ENCODE measurements at places on chromosomes 12 and 14. TPM values are rescaled to one million over a fixed set of nuclear protein-coding genes. Genes with fewer than 3 reads are reported as not detected.

Gene RNASE3
- total RNA-seq, result not detected

Gene C12orf50
- 0.12 TPM for total RNA-seq

Gene KRT77
- not detected for total RNA-seq

Gene FBLN5
- not detected for total RNA-seq

Gene FAM222A
- 0.73 TPM for total RNA-seq

- peaks cover 13% of the 10 kb centered on the region for H3K4me1 ChIP-seq
- peaks cover 22% of the 10 kb centered on the region for H3K36me3 ChIP-seq
- peak overlapping the region; percentile 74 for H3K27ac ChIP-seq
- peaks cover 7% of the 10 kb centered on the region for H3K27me3 ChIP-seq
These were observed 604 bp downstream of the HCFC2 start for GRCh38 chr12:104064842-104065427.

DNA sequence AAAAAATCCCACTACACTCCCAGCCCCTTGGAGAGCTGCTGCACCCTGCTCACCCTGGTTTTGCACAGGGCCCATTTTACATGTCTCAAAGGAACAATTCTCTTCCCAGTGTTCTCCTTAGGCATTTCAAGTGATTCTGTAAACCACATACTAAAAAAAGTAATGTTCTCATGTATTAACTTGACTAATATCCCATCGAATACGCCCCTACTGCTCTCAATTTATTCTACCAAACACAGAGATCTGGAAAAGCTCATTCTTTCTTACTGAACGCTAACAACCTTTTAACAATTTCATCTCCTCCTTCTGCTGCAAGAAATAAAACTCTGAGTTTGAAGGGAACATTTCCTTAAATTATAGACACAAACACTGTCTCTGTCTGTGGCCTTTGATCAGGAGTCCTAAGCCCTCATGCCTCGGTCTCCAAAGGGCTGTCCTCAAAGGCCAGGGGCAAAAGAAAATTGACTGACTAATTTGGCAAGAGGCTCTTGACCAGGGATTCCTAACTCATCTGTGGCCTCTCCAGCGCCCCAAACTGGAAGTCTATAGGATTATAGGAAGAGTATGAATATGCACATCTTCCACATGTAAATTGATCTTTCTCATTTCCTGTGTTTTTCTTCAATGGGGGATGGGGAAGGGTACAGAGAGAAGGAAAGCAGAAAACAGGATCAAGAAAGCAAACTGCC, 17.1 kb upstream of the TSPAN11 start:
- H3K27me3 ChIP-seq, result no peaks in the 10 kb centered on the region
- no peak for DNase-seq
- no peaks in the 10 kb centered on the region for H3K36me3 ChIP-seq
- no peaks in the 10 kb centered on the region for H3K4me1 ChIP-seq
- H3K27ac ChIP-seq, result no peak overlapping the region

- peak overlapping the region; percentile 93 for H3K27ac ChIP-seq
- H3K4me1 ChIP-seq, result peaks cover 82% of the 10 kb centered on the region
- DNase-seq, result no peak
- peaks cover 31% of the 10 kb centered on the region for H3K36me3 ChIP-seq
These were observed 1.4 kb downstream of the SYNE3 start for GRCh38 chr14:95515080-95515489.

- peaks cover 11% of the 10 kb centered on the region for H3K36me3 ChIP-seq
- no peak overlapping the region for H3K4me3 ChIP-seq
- no peaks in the 10 kb centered on the region for H3K27me3 ChIP-seq
These were observed 286.9 kb downstream of the ERC1 start for GRCh38 chr12:1277905-1278304.

- no peak for DNase-seq
- no peak overlapping the region for H3K27ac ChIP-seq
- H3K27me3 ChIP-seq, result no peaks in the 10 kb centered on the region
- no peak overlapping the region for H3K4me3 ChIP-seq
These were observed 300.0 kb downstream of the AEBP2 start for GRCh38 chr12:19739195-19739776.

- DNase-seq, result no peak
- H3K27ac ChIP-seq, result no peak overlapping the region
- no peak overlapping the region for H3K4me3 ChIP-seq
- H3K27me3 ChIP-seq, result peaks cover 6% of the 10 kb centered on the region
- peaks cover 38% of the 10 kb centered on the region for H3K4me1 ChIP-seq
These were observed 14.3 kb downstream of the EXOC3L4 start for GRCh38 chr14:103108749-103109207.

DNA sequence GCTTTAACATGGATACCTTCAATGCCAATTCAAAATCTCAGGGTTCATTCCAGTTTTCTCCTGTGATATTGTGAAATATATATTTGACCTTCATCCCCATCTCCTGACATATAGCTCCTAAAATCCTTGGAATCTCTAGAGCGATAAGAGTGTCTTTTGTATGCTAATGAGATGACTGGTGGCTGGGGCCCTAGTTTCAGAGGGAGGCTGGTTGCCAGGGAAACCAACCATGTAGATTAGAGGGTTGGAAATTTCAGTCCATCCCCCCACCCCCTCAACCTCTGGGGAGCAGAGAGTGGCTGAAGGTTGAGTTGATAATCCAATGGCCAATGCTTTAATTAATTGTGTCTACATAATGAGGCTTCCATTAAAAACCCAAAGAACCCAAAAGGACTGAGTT, 59.4 kb downstream of the SDR9C7 start:
- no peak overlapping the region for H3K27ac ChIP-seq
- no peak overlapping the region for H3K4me3 ChIP-seq
- no peaks in the 10 kb centered on the region for H3K36me3 ChIP-seq
- no peaks in the 10 kb centered on the region for H3K4me1 ChIP-seq
- H3K27me3 ChIP-seq, result peaks cover 15% of the 10 kb centered on the region

DNA sequence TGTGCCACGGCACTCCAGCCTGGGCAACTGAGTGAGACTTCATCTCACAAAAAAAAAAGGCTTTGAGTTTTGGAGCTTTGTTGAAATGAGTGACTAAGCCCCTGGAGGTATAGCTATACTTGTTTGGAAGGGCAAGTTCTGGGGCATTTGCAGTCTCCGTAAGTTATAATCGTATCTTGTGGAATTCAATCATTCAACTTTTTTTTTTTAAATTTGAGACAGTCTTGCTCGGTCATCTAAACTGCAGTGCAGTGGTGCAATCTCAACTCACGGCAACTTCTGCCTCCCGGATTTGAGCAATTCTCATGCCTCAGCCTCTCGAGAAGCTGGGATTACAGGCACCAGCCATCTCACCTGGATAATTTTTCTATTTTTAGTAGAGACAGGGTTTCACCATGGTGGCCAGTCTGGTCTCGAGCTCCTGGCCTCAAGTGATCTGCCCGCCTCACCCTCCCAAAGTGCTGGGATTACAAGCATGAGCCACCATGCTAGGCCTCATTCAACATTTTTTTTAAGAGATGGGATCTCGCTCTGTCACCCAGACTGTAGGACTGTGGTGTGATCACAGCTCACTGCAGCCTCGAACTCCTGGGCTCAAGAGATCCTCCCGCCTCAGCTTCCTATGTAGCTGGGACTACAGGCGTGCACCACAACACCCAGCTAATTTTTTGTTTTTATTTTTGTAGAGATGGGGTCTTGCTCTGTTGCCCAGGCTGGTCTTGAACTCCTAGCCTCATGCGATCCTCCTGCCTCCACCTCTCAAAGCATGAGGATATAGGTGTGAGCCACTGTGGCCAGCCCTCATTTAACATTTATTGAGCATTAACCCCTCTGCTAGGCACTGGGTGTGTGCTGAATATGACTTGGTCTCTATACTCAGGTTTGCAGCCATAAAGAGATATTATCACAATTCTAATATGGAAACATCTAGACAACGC, 133.7 kb upstream of the MAP1LC3B2 start:
- H3K4me1 ChIP-seq, result no peaks in the 10 kb centered on the region
- no peaks in the 10 kb centered on the region for H3K27me3 ChIP-seq
- no peak for DNase-seq
- H3K4me3 ChIP-seq, result no peak overlapping the region
- H3K36me3 ChIP-seq, result no peaks in the 10 kb centered on the region

- H3K27ac ChIP-seq, result peak overlapping the region; percentile 19
- H3K36me3 ChIP-seq, result peaks cover 62% of the 10 kb centered on the region
- peaks cover 88% of the 10 kb centered on the region for H3K4me1 ChIP-seq
- H3K4me3 ChIP-seq, result no peak overlapping the region
- no peaks in the 10 kb centered on the region for H3K27me3 ChIP-seq
- no peak for DNase-seq
These were observed 15.5 kb downstream of the SCAF11 start for GRCh38 chr12:45974883-45975282.

DNA sequence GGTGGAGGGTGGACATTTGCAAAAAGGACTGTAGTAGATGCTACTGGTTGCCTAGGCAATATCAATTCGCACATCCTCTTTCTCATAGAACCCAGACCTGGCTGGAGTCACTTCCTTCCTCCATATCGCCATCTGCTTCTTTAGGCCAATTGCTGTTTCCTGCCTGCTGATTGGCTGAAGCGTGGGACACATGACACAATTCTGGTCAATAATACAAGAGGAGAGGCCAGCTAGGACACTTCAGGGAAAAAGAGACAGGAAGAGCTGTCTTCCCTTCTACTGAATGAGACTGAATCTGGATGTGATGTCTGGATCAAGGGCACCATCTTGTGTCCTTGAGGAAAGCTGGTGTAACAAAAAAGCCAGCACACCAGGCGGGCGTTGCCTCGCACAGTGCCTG, 53.8 kb downstream of the TRPV4 start:
- H3K27me3 ChIP-seq, result peaks cover 5% of the 10 kb centered on the region
- no peak overlapping the region for H3K4me3 ChIP-seq
- no peak for DNase-seq

DNA sequence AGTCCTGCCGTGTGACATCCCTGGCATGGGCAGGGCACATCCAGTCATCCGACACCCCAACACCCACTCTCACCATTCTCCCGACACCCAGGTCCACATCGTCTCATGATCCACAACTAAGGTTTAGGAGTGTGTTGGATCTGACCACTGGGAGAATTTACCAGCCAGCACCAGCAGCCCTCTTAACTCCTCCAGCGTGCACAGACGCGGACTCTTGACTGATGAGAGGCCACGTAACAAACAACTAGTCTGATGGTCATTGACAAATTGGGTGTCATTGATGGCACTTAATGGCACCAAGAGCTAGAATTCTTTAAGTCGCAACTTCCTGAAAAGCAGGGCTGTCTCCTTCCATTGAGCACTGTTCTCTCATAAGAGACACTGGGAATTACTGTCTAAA, 203.0 kb upstream of the SFSWAP start:
- H3K4me1 ChIP-seq, result peaks cover 20% of the 10 kb centered on the region
- H3K27ac ChIP-seq, result no peak overlapping the region
- no peak overlapping the region for H3K4me3 ChIP-seq
- DNase-seq, result no peak
- no peaks in the 10 kb centered on the region for H3K27me3 ChIP-seq

DNA sequence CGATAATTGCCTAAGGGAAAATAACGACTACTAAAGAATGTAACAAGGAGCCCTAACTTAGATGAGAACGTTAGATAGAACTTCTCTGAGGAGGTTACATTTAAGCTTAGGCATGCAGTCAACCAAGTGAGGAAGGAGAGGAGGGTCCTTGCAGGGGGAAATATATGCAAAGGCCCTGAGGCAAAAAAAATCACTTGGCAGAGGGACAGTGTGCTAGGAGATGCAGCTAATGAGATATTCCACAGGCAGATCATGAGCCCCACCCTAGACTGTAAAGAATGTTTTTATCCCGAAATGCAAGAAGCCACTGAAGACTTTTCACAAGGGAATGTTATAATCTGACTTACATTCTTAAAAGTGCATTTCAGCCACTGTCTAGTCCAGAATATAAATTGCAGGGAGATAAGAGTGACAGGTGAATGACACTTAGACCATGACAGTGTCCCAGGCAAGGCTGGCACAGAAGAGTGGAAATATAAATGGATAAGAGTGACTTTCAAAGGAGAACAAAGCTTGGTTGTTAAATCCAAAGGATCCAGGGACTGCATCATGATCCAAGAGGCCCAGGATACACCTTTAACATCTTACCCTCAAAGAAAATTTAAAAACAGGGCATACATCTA, 61.0 kb downstream of the PPM1H start:
- H3K27me3 ChIP-seq, result no peaks in the 10 kb centered on the region
- no peaks in the 10 kb centered on the region for H3K36me3 ChIP-seq
- DNase-seq, result no peak
- no peak overlapping the region for H3K4me3 ChIP-seq
- H3K27ac ChIP-seq, result no peak overlapping the region

- no peaks in the 10 kb centered on the region for H3K27me3 ChIP-seq
- no peak overlapping the region for H3K4me3 ChIP-seq
- H3K27ac ChIP-seq, result no peak overlapping the region
- peaks cover 6% of the 10 kb centered on the region for H3K4me1 ChIP-seq
These were observed 71.5 kb upstream of the ARHGAP5 start for GRCh38 chr14:32005628-32006027.

DNA sequence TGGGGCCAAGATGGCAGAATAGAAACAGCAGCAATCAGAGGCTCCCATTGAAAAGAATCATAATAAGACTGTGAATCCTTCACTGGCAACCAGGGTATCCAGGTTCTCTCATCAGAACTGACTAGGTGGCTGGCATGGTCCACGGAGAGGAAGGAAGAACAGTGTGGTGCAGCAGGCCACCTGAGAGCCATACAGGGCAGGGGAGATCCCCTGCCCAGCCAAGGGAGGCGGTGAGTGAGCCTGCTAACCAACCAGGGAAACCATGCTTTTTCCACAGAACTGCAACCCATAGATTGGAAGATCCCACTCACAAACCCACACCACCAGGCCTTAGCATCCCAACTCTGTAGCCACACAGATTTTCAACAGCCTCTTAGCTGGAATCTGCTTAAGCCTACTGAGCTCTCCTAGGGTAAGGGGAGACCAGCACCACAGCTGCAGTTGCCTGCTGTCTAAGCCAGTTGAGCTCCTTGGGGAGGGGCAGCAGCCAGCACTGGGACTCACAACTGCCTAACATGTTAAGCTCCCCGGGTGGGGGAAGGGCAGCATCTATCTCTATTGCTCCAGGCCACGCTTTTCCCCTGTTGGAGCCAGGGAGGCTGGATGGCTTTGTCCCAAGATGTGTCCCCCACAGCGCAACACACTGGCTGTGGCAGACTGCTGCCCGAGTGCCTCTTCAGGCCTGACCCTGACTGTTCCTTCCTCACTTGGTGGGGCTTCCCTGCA, 342.6 kb upstream of the CCDC196 start:
- DNase-seq, result no peak
- peaks cover 3% of the 10 kb centered on the region for H3K4me1 ChIP-seq
- peaks cover 31% of the 10 kb centered on the region for H3K27me3 ChIP-seq
- H3K27ac ChIP-seq, result no peak overlapping the region

DNA sequence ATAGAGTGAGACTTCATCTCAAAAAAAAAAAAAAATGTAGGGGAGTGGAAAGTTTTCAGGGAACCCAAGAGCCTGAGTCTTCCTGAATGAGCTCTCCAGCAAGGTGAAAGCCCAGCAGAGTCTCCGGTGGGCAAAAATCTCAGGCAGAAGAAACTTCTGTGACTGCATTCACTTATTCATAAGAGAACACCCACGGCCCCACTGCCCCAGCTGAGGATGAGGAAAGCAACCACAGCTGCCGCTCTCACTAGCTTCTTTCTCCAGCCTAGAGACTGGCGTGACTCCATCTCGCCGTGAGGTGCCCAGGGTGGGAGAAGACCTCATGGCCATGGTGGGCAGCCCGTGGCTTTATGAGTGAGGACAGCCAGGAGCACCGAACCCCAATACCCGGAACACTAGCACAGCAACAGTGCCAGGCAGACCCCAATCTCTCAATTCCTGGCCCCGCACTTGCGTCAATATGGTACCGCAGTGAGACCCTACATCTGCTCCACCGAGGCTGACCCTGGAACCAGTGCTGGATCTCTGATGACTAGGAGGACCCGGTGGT, 29.7 kb upstream of the DYNC1H1 start:
- no peaks in the 10 kb centered on the region for H3K4me1 ChIP-seq
- no peaks in the 10 kb centered on the region for H3K36me3 ChIP-seq
- no peak overlapping the region for H3K4me3 ChIP-seq
- H3K27ac ChIP-seq, result no peak overlapping the region
- no peak for DNase-seq
- H3K27me3 ChIP-seq, result peaks cover 12% of the 10 kb centered on the region

All from activated B cell treated with CpG ODN at 0.5 μM for 24 hours (primary cell).